ENCODE measurements at places on chromosomes 16 and 17. TPM values are rescaled to one million over a fixed set of nuclear protein-coding genes. Genes with fewer than 3 reads are reported as not detected.

Gene MYH2
- total RNA-seq: 0.11 TPM

Gene PPY
- total RNA-seq: not detected

Gene PIRT
- not detected for total RNA-seq

Gene NPW
- total RNA-seq: 1.3 TPM

Gene PRCD
- total RNA-seq: 0.86 TPM

Gene CSH1
- not detected for total RNA-seq

Gene PPM1E
- total RNA-seq: under 0.01 TPM

DNA sequence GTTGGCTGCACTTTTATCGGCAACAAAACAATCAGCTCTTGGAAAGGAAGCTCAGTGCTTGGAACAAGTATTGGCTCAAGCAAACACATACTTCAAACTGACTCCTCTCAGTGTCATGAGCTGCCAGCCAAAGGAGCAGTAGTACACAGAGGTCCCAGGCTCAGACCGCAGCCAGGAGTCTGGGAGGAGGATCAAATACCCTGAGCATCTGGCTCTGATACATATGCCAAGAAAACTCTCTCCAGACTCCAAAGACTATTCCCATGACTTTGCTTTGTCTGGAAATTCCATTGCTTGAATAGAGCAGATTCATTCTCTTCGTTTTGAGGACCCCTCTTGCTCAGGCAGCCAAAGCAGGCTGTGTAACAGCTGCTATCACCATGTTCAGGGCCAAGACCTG, 501.6 kb upstream of the PSMD7 start:
- no peak for DNase-seq

DNA sequence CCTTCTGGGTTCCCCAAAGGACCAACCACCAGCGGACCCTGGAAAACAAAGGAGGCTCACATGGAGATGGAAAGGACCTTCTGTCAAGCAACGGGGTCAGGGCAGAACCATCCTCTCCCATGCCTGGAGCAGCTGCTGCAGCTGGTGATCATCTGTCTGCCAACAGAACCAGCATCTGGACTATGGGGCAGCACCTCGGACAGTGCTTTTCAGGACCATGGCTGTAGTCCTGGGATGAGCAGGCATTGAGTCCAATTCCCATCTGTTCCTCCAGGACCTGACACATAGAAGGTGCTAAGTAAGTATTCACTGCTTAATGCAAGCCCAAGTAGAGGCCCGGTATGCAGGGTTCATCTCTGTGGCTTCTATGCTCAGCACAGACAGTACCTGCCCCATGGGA, 304.7 kb downstream of the XYLT1 start:
- DNase-seq: no peak

DNA sequence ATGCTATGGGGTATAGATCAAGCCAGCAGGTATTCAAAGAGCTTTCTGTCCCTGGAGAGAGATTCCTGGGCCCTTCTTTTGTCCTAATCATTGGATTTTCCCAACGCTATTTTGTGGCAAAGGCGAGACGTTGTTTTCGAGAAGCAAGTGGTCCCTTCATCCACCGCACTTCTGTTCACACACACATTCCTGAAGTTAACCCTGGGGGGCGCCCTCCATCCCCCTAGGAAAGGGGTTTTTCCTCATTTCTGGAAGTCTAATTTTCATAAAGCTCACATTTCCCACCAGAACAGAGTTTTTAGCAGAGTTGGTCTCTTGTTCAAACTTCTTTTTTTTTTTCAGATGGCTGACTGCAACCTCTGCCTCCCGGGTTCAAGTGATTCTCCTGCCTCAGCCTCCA, 11.9 kb downstream of the SCGB1C2 start:
- DNase-seq: no peak

GRCh38 chr16:9251026-9251425, 159.6 kb downstream of the HAPSTR1 start:
- DNase-seq: no peak

GRCh38 chr16:70494777-70495176, 28.6 kb downstream of the COG4 start:
- no peak for DNase-seq

- no peak for DNase-seq
Measured at GRCh38 chr17:17954079-17954478, 18.1 kb downstream of the TOM1L2 start.

GRCh38 chr17:64331931-64332493, 58.6 kb downstream of the PECAM1 start:
- no peak for DNase-seq

DNA sequence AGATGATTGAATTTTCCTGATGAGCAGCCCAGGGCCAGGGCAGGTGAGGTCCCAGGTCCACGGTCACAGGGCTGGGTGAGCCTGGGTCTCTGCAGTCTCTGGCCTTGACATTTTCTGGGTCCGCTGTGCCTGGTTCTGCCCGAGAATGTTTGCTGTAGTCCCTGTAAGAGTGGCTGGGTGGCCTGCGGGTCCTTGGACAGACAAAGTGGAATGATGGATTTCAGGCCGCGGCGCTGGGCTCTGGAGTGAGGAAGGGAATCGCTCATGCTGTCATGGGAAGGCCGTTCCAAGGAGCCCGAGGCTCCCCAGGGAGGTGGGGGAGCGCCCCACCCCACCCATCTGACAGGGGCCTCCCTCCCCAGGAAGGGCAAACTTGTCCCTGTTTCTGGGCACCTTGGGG, 153.5 kb upstream of the CIBAR2 start:
- no peak for DNase-seq

GRCh38 chr17:17243163-17243562, 6.2 kb upstream of the FLCN start:
- DNase-seq: no peak

- no peak for DNase-seq
Measured at GRCh38 chr17:8459107-8459506, 23.4 kb downstream of the NDEL1 start.

GRCh38 chr16:7839568-7839967, 506.9 kb downstream of the RBFOX1 start:
- DNase-seq: no peak

DNA sequence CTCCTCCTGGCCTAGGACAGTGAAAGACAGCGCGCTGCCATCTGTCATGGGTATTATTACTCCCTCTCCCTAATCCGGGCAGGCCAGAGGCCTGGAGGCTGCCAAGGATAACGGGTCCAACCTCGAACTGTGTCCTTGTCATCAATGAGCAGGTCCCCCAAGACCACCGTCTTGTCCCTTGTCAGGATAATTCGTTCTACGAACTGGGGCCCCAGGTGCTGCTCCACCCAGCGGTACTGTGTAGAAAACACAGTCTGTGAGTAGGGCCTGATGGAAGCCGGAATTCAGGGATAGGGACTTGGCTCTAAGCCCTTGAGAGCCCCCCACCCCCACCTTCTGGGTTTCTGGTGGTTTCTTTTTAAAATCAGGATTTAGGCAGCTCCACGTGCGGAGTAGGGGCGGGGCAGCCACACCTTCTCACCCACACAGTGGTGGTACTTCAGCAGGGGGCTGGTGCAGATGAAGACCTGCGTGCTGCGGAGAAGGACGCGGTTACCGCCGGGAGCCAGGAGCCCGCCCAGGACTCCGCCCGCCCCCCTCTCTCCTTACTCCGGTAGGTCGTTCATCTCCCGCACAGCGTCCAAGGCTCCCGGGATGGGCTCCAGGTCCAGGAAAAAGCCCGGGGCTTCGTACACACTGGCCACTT, 787 bp downstream of the NT5C start:
- peak; percentile 68 for DNase-seq

DNA sequence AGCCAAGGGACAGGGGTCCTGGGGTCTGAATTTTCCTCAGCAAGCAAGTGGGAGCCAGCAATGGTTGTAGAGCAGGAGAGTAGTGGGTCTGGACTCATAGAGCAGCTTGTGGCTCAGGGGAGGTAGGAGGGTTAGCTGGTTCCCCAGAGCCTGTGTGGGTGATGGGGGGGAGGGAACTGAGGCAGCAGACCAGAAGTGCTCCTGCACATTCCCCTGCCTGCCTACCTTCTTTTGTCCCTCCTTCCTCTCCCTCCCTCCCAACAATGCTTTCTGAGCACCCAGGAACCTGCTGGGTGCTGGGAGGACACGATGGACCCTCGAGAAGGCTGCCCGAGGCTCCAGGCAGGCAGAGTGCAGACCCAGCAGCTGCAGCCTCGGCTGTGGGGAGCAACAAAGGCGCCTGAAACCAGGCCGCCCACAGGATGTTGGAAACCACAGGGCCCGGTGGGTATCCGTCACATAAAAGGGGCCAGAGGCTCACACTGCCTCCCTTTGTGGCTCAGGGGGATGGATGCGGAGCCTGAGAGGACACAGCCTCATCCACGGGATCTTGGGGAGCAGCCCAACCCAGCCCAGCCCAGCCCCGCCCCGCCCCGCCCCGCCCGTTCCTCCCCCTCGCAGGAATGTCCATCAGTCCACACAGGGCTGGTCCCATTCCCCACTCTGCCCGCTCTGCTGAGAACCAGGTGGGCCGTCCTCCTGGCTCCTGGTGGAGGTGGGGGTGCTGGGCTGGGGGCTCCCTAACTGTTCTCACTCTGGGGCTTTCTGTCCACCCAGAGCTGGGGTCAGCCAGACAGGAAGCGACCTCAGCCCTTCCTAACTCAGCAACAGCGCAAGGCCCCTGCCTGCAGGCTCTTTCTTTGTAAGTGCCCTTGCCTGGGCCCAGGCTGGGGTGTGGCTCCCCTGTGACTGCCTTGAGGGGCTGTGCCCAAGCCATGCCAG, 1.7 kb upstream of the NLRC3 start:
- peak; percentile 19 for DNase-seq

GRCh38 chr17:17713839-17714238, 32.6 kb downstream of the RAI1 start:
- no peak for DNase-seq
